Fibroblast of skin of left quadriceps (primary cell): ENCODE measurements at places on chromosomes 13 and 19.

GRCh38 chr19:6278740-6279619 lies 795 bp downstream of the MLLT1 start:
- no peak for DNase-seq

DNA sequence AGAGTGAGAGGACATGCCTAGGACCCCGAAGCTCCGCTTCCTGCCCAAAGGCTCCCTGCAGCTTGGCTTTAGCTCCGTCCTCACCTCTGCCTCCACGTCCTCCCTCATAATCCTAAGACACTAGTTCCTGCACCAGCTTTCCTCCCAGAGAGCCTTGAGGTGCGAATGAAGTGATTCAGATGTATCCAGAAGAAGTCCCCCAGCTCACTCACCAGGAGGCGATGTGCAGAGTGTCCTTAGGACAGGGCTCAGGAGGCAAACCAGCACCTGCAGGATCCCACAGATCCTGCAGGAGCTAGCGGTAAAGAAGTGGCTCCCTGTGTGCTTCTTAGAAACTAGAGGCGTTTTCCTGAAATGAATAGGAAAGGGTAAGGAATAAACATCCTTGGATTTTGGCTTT lies 109.7 kb downstream of the HSPH1 start:
- no peak for DNase-seq

GRCh38 chr13:60019119-60019993 lies 144.4 kb downstream of the DIAPH3 start:
- no peak for DNase-seq

- peak; percentile 97 for DNase-seq
Observed at GRCh38 chr19:46413262-46414031, at the start of gene CCDC8. Gene CCDC8, minus strand, starts transcription at chr19:46413564. Its CDS starts 754 bp downstream, at chr19:46412810.

DNA sequence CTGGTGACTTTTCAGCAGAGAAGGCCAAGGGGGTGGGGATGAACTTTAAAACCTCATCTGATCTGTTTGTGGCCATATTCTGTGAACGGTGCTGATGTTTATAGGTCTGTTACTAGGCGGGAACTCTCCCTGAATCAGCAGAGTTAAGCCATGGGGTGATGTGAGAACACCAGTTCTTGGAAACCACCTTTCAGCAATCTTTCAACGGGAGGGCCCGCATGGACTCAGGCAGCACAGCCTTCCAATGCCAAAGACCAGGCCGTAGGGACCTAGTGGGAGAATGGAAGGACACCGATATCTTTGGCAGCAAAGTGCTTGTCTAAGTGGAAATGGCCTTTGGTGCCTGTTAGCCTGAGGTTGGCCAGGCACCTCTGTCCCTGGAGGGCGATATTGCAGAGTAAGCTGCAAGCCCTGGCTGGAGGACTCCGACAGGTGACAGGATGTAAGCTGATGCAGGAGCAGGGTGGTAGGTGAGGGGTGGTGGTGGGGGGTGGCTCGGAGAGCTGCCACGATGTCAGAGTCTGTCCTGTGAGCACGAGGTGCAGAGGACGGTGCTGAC lies 57.0 kb downstream of the ERCC5 start:
- no peak for DNase-seq

DNA sequence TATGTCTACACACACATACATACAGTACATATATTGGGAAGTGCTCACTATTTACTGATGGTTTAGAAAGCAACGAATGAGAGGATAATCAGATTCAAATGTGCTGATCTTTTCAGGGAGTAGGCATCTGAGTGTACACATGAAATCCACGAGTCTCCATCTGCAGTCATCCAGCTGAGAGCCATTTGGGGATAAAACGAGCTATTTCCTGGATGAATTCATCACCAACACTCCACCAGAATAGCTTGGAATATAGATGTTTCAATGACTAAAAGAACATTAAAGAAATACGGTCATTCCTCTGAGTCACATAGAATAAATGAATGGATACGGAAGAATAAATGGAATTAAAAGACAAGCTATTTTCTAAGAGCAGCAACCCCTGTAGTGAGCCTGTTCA lies 721.6 kb upstream of the ARGLU1 start:
- peak; percentile 11 for DNase-seq

DNA sequence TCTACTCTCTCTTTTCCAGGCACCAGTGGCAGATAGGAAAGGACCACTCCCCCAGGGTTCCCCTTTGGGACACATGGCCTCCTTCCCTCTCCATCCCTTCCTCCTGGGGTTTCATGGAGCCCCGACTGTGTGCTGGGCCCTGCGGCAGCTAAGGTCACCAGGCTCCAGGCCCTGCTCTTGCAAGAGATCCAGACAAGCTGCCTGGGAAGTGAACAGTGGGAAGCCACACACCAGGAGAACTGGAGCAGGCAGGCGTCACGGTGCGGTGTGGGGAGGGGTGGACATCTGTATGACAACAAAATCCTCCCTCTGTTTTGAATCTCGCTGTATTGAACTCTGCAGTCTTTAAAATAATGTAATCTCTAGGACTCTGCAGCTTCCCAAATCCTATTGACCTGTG lies 330.1 kb downstream of the UQCRFS1 start:
- no peak for DNase-seq

- DNase-seq, result no peak
Observed at GRCh38 chr19:45279587-45280192, 28.6 kb downstream of the MARK4 start.
